GOT3 (cell line): ENCODE measurements at places on chromosomes 12 and 14.

DNA sequence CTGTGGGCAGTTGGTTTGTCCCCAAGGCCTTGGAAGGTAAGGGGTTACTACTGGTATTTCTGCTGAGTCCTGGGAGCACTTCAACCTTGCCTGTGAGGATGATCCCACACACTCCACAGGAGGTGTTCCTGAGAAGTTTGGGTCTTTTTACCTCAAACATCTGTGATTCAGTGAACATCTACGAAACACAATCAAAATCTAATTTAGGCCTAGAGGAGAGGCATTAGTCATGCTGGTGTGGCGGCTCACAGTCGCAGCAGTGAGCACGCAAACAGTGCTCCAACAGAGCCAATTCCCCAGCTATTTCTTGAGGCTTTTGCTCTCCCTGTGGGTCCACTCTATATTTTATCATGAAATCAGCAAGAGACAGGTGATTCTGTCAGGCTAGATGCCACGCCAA, 107.6 kb downstream of the APAF1 start:
- no peak for DNase-seq

GRCh38 chr14:87940382-87940781, 52.6 kb downstream of the GALC start:
- no peak for DNase-seq

DNA sequence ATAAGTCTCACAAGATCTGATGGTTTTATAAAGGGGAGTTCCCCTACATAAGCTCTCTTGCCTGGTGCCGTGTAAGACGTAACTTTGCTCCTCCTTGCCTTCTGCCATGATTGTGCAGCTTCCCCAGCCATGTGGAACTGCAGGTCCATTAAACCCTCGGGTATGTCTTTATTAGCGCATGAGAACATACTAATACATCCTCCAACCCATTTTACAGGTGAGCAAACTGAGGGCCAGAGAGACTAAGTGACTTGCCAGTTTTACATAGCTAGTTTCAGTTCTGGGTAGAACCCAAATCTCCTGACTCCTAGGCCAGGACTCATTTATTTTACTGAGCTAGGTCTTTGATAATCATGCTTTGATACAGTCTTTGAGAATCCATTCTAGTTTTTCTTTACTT, 406.9 kb downstream of the RAD51B start:
- DNase-seq = no peak

DNA sequence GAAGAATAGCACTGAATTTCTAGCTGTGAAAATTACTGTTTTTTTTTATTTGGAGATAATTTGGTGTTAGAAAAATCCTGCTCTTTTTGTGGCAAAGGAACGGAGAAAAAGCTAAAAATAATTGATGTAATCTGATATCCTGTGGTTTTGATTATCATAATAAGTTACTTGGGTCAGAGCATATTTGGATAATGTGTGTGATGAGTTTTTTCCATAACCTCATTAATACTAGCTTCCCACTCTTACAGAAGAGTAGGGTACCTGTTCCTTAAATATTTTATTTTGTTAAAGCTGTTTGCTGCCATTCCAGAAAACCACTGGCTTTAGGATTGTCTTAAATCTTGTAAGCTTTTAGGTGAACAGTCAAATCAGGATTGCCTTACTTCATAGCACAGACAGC, 4.7 kb downstream of the PSMC6 start:
- no peak for DNase-seq

GRCh38 chr14:97978341-97978740, 1181.2 kb downstream of the VRK1 start:
- DNase-seq = no peak

DNA sequence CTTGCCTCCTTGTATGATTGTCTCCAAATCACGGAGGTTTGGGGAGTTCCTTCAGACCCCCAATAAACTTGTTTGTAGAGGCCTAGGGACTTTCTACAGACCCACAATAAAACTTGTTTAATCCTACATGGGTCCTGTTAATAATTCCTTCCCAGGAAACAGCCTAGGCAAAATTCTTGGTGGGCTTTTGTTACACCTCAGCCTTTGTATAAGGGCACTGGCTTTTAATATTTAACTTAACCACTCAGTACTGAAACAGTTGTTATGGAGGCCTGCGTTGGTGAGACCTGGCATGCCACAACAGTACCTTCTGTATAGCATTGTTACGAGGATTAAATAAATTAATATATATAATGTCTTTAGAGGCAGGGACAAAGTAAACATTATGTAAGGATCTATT, 32.7 kb upstream of the FAR2 start:
- DNase-seq = no peak

DNA sequence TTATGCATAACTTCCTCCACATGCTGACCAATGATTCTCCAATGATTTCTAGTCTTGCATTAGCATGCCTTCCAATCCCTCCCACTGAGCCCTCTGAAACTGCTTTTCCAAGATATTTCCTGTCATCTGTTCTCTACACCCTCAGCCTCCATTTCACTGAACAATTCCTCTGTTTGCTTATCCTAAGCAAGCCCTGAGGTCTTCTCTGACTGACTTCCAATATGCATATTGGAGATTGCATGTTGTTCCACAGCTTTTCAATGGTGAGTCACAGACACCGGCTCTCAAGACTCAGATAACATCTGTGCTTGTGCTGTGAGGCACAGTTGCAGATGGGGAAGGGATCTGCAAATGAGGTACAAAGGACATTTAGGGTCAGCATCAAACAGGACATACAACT, 141.0 kb downstream of the SLC16A7 start:
- no peak for DNase-seq

DNA sequence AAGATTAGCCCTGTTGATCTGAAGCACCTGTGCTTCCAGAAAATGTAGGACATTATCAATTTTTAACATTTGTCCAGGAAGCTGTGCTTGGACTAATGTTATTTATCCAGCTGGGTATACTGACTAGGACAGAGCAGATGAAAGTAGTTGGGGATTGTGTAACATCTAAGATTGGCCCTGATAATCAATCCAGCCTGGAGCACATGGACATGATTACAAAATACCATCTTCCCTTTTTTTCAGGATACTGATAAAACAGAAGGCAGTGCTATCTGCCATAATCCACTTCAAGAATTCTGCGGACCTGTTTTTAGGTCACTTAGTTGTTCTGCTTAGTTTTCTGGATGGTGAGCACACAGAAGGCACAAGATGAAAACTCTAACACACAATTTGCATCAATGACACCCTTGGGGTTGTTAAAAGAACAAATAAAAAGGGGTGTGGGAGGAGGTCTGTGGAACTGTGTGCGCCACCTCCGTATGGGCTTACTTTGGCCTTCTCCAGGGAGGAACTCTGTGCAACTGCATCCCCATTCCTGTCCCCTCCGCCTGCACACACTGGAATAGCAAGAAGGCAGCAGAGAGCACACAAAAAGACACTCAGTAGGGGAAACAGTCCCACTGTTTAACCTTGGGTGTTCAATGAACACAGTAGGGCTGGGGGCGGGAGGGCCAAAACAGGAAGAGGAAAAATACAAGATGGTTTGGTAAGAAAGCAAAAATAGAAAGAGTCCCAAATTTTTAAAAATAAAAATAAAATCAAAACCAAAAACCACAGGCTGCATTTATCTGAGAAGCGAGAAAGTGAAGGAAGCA, 31.1 kb upstream of the DUSP6 start:
- no peak for DNase-seq

DNA sequence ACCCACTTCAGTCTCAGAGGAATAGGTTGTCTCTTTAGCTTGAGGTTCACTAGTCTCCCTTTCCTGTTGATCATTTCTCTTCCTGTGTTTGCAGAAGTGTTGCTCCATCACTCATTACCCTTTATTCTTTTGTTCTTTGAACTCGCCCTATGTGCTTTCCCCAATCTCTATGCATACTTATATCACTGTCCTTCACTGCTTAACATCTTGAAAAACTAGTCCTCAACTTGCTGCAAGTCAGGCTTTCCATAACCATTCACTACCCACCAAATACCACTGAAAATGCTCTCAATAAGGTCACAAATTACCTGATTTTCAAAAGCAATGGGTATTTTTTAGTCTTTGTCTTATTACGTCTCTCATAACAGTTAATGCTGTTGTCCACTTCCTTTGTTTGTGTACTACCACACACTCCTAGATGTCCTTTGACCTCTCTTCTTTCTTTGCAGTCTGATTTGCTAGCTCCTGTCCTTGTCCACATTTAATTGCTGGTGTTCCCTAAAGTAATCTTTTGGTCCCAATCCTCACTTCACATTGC, 80.8 kb downstream of the RIC8B start:
- DNase-seq = no peak

GRCh38 chr12:64747695-64748094, 11.5 kb downstream of the GNS start:
- DNase-seq = no peak
